Cortex of kidney (tissue), 1 donor: ENCODE measurements at places on chromosomes 4 and X.

GRCh38 chrX:147179625-147180024 is 365.1 kb upstream of the CXorf51A start:
- DNase-seq, result no peak

DNA sequence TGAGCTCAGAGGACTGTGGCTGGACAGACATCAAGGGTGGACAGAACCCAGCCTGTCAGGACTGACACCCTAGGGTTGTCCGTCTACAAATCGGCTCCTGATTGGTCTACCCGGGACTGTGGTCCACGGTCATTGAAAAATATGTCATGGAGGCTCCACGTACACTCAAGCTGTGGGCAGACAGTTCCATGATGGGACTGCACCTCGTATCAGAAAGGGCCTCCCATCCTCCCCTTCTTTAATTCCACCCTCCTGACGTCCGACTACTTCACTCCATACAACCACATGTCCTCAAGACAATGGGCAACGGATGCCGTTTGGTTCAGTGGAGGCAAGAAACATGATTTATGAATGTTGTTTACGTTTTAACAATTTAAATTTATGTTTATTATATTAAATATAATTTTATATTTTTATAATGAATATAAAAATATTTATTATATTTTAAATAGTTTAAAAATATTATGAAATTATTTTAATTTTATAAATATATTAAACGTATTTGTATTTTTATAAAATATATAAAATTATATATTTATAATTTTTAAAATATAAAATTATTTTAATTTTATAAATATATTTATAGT is 58.0 kb upstream of the SHOX start:
- DNase-seq, result no peak

DNA sequence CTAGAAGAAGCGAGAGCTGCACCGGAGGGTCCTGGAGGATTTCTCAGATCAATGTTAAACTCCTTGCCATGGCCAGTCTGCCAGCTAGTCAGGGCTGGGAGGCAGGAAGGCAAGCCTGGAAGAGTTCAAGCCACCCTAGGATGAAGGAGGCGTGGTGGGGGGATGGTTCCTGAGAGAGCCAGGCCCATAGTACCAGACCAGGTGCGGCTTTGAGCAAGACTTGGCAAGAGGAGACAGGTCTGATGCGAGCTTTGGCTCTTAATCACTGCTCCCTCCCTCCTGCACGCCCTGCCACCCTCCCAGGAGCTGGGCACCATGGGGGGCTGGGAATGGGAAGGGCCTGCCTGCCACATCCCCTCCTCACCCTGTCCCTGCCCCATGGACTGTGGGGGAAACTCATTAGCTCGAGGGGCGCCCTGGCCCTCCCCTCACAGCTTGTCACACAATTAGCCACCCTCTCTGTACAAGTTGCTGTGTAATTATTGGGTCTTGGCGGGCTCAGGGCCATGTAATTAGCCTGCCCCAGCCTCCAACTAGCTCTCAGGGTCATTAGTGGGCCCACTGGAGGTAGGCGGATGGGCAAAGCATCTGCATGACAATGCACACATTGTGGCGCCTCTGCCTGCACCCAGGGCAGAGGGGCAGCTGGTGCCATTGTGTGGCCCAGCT is 50.3 kb downstream of the EFNB1 start:
- no peak for DNase-seq

GRCh38 chrX:71487814-71488213 is 45.1 kb upstream of the OGT start:
- DNase-seq, result no peak

DNA sequence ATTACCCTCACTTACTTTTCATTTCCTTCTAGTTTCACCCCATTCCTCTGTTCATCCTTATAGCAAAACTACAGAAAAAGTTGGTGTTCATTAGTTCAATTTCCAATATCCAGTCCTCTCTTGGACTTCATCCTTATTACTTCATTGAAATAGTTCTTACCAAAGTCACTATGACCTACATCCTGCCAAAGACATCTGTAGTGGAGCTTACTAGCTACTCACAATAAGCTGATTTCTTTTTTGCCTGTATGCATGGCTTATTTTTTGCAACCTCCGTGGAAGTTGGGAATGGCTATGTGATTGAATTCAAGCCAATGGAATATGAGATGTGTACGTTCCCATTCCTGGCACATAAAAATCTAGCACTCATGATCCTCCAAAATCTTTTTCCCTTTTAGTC is 4.6 kb upstream of the CDKL2 start:
- no peak for DNase-seq

DNA sequence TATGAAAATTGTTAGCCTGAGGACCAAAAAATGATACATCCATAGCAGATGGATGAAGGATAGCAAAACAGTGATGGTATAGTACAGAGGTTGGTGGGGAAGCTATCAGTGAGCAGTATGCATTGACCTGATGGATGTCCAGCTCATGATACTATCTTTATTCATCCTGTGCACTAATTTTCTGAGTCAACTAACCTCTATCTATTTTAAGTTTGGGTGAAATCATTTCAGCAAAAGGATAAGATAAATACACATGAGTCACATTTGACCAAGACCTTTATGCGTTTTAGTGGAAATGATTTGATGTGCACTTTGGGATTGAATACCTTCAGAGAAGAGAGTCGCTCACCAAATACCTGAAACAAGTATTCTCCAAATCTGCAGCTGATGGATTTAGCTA is 351.0 kb upstream of the NR3C2 start:
- DNase-seq, result no peak

DNA sequence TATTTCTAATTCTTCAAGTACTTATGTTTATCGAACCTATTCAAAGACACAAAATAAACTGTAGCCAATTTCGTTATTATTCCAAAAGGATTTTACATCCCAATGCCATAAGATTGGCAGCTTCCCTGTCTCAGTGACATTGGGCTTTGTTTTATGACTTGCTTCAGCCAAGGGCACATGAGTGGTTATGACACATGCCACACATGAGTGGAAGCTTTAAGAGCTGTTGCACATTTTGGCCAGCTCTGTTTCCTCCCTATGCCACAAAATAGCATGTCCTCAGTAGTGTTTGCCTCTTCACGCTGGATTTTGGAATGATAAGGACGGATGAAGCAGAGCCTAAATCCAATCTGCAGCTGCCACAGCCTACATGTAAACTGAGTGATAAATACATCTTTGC is 21.9 kb downstream of the SEC24D start:
- DNase-seq, result no peak

- no peak for DNase-seq
Measured at GRCh38 chr4:150681063-150681462, 99.1 kb downstream of the MAB21L2 start.

DNA sequence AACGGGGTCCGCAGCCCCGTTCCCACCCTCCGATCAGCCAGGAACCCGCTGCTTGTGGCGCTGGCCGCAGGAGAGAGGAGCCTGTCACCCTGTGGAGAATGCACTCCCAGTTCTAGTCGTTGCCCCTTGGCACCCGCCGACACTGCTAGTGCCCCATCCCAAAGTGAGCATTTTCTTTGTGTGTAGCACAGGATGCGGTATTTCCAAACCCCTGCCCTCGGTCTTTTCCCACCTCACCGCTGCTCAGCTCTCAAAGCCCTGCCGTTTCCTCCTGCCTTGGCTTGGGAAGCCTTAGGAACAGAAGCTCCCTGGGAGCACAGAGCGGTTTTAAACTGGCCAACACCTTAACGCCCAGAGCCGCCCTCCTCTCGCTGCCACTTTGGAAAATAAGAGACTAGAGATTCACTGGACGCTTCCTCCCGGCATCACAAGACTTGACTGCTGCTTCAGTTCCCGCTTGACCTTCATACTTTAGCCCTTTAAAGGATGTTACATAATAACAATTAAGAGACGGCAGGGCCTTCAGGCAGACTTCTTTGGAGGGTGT is 772 bp downstream of the CYP4V2 start:
- DNase-seq, result no peak

DNA sequence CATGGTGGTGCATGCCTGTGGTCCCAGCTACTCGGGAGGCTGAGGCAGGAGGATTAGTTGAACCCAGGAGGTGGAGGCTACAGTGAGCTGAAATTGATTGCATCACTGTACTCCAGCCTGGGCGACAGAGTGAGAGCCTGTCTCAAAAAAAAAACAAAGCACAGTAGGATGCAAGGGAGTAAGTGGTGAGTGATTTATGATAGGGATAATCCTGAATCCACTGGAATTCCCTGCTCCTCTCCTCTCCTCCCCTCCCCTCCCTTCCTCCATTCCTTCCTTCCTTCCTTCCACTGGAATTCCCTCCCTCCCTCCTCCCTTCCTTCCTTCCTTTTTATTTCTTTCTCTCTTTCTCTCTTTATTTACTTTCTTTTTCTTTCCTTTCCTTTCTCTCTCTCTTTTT is 40.9 kb upstream of the NKRF start:
- no peak for DNase-seq

DNA sequence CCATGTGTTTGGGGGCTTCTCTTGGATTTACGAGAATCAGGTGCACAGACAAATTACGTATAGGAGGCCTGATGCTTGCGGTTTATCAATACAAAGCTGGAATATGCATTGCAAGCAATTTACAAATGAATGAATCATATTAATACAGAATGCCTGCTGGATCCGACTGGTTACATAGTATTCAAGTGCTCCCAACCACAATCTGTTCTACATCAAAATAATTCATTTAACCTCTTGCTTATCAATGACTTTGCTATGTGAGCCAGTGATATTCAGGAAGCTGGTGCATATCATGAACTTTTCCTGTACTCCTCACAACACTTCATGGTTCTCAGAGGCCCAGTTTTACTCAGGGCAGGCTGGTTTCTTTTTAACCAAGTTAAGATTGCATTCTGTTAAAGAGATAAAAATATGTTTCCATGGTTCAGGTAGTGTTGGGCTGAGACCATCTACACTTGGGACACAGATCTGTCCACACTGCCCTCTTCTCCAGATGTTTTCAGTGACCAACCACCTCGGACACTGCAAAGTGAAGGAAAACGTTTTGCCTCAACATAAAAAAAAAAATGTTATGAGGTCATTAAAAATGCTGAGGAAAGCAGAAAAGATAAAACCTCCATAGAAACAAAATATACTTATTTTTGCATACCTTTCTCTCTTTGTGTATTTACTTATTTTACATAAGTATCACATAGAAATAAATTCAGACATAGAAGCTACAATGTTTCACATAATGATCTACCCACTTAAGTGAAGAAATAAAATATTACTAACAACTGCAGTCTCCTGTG is 200.1 kb upstream of the VCX3A start:
- DNase-seq, result no peak

GRCh38 chr4:126611900-126612299 is 1020.9 kb upstream of the INTU start:
- DNase-seq, result no peak

DNA sequence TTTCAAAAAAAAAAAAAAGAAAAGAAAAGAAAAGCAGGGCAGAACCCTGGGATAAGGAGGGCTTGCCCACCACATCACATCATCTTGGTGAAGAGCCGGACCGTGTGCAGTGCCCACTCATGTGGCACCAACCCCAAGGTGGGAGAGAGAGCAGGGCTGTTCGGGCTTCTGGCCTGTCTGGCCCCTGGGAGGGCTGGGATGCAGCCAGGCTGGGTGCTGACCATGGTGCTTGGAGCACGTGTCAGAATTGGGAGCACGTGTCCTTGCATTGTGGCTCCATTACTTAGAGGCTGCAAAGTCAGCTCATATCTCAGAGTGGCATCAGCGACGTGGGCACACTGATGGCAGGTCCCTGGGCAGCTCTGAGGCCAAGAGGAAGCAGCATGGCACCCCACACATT is 100.9 kb upstream of the AFAP1 start:
- no peak for DNase-seq

GRCh38 chr4:125728568-125728967 is 413.8 kb downstream of the FAT4 start:
- no peak for DNase-seq

GRCh38 chr4:159185591-159186023 is 82.7 kb downstream of the RAPGEF2 start:
- DNase-seq, result no peak

GRCh38 chr4:40530961-40531635 is 98.6 kb downstream of the RBM47 start:
- no peak for DNase-seq

- DNase-seq, result no peak
Measured at GRCh38 chrX:19332983-19333382, 10.7 kb upstream of the PDHA1 start.

GRCh38 chr4:56158483-56158882 is 209.7 kb downstream of the CEP135 start:
- DNase-seq, result no peak

- DNase-seq, result no peak
Measured at GRCh38 chr4:44320833-44321232, 127.8 kb downstream of the KCTD8 start.

DNA sequence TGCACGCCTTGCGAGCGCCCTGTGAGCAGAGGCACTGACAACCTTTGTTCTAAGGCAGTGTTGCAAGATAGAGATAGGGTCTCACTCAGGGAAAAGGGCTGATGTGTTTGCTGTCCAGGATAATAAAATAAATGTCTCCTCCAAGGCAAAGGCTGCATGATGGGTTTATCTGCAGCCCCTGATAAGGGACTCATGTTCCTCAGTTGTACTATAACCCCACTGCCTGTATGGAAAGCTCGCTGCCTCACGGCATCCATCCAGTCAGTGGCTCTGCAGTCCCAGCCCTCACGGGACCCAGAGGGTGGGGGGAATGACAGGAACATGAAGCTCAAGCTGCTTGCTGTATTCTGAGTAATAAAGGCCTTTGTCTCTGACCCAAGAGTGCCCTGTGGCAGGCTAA is 22.6 kb downstream of the BCLAF3 start:
- DNase-seq, result no peak

- DNase-seq, result no peak
Measured at GRCh38 chr4:83074086-83074704, 39.2 kb downstream of the COPS4 start.

DNA sequence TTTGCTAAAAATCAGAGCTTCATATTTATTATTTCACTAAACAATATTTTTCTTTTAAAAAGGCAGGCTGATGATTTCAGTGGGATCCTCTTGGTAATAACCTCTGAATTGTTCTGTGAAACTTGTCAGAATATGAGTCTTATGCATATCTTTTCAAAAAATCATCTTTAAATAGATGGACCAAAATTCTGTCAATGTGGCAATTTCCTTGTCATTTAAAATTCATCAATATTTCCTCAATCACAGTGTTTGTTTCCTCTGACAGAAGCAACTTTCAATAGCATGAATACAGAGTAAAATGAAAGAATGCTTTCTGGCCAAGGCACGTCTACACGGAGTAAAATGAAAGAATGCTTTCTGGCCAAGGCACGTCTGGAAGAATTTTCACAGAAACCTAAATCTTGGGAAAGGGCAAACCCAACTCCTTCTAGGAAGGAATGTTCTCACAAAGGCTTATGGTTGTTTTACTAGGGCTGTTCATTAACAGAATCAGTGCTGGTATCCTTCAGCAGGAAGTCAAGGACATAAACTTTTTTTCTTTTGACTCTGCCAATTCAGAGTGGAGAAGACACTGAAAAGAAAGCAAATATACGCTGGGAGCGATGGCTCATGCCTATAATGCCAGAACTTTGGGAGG is 99.0 kb upstream of the GPR34 start:
- DNase-seq, result no peak

GRCh38 chrX:130975947-130976346 is 72.9 kb upstream of the ENOX2 start:
- DNase-seq, result no peak

- DNase-seq, result no peak
Measured at GRCh38 chr4:93947286-93947685, 118.7 kb downstream of the ATOH1 start.
